ENCODE measurements at places on chromosomes 7 and 10. TPM values are rescaled to one million over a fixed set of nuclear protein-coding genes. Genes with fewer than 3 reads are reported as not detected.

DNA sequence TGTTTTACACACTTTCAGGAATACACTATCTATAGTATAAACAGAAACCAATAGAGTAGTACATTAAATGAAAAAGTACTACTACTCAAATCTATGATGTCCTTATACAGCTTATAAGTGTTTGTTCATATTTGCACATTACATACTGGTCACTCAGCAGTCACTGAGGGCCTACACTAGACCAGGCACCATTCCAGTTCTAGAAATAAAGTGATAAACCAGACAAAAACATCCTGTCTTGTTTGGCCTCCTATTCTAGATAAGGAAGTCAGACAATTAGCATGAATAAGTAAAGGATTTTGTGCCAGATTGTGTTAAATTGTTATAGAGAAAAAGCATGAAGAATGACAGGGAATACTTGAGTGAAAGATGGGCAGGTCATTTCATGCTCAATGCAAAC, 219.0 kb downstream of the CRPPA start:
- DNase-seq: no peak
- H3K36me3 ChIP-seq: no peaks in the 10 kb centered on the region
- H3K4me1 ChIP-seq: no peaks in the 10 kb centered on the region
- H3K27ac ChIP-seq: no peak overlapping the region
- no peaks in the 10 kb centered on the region for H3K27me3 ChIP-seq
- no peak overlapping the region for H3K4me3 ChIP-seq

The SGCE gene
- polyA plus RNA-seq: 2.2 TPM

- DNase-seq: no peak
- H3K4me1 ChIP-seq: peaks cover 97% of the 10 kb centered on the region
- no peaks in the 10 kb centered on the region for H3K27me3 ChIP-seq
- H3K27ac ChIP-seq: no peak overlapping the region
Measured at GRCh38 chr10:14527915-14528314, 197.2 kb upstream of the FRMD4A start.

DNA sequence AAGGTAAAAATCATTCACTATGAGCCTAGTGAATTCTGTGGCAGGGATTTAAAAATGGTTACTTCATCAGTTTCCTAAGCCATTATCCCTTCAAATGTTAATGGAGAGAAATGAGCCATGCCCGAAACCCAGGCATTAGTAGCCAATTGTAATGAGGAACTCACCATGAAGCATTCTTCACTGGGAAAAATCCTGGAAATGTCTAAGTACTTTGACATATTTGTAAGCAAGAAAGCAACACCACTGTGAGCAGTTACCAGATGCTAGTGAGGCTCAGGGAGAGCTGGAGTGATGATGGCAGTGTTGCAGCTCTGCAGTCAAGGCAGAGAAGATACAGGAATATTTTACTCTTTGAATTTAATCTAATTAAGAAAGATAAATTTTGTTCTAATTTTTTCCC, 220.0 kb upstream of the MBL2 start:
- no peaks in the 10 kb centered on the region for H3K27me3 ChIP-seq
- no peak overlapping the region for H3K27ac ChIP-seq
- no peaks in the 10 kb centered on the region for H3K4me1 ChIP-seq
- H3K36me3 ChIP-seq: no peaks in the 10 kb centered on the region
- H3K4me3 ChIP-seq: no peak overlapping the region

DNA sequence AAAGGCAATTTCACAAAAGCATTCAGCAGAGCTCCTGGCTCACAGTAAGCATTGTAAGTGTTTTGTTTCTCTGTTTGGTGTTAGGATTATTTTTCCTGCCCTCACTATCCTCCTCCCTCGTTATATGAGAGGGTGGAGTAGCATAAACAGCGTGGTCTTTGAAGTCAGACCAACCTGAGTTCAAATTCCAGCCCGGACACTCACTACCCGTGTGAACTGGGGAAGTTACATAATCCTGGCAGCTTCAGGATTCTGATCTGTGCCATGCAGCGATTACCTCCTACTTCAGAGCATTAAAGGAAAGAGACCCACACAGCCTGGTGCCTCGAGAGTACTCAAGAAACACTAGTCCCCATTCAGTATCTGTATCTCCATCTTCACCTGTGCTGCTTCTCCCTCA, 386.5 kb downstream of the INHBA start:
- no peak overlapping the region for H3K4me3 ChIP-seq
- no peak overlapping the region for H3K27ac ChIP-seq

The ASB10 gene
- polyA plus RNA-seq: not detected

DNA sequence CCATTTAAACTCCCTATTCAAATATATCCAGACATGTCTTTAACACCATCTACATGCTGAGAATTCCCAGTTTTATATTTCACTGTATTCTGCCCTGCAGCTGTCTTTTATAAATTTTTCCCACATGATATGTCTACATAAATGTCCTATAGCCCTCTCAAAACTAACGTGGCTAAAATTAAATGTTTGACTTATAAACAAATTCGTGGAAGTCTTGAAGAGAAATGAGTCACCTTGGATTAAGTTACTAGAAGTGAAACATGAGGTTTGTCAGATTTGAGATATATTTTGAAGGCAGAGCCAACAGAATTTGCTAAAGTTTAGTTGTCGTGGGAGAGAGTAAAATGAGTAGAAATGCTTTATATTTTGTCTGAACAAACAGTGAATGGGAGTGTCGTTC, 386.9 kb upstream of the CNTNAP2 start:
- H3K36me3 ChIP-seq: no peaks in the 10 kb centered on the region
- H3K4me3 ChIP-seq: no peak overlapping the region
- no peak overlapping the region for H3K27ac ChIP-seq
- no peaks in the 10 kb centered on the region for H3K4me1 ChIP-seq
- no peak for DNase-seq
- no peaks in the 10 kb centered on the region for H3K27me3 ChIP-seq

The NRAP gene
- not detected for polyA plus RNA-seq

DNA sequence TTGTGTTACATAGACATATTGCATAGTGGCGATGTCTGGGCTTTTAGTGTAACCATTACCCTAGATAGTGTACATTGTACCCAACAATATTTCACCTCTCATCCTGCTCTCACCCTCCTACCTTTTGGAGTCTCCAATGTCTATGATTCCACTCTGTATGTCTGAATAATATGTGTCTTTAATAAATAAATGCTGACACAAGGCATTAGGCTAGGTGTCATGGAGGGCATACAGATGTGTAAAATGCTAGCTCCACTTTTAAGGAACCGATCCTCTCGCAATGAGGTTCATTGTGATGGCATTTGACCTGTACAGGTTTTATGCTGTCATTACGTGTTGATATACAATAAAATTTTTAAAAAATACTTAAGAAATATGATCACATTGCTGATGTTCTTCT, 74.3 kb downstream of the NEBL start:
- no peaks in the 10 kb centered on the region for H3K4me1 ChIP-seq
- DNase-seq: no peak
- no peaks in the 10 kb centered on the region for H3K36me3 ChIP-seq
- no peak overlapping the region for H3K27ac ChIP-seq
- no peak overlapping the region for H3K4me3 ChIP-seq

DNA sequence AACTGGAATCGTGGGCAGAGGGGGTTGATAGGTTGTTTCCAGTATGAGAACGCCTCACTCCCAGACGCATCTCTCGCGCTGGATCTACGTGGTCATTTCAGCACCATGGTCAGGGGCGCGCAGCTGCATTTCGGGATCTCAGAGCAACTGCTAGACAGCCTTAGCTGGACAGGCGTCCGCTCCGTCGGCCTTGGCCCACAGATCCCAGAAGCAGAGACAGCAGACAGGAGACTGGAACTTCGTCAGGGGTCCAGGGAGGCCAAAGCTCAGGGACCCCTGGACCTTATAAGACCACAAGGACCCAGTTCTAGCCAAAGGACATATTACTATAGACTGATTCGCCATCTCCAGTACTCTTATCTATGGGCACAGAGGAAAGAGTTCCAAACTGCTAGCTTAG, 5.3 kb downstream of the NEUROG3 start:
- peaks cover 13% of the 10 kb centered on the region for H3K4me1 ChIP-seq
- H3K27me3 ChIP-seq: peaks cover 45% of the 10 kb centered on the region
- DNase-seq: no peak
- H3K27ac ChIP-seq: no peak overlapping the region
- no peaks in the 10 kb centered on the region for H3K36me3 ChIP-seq

DNA sequence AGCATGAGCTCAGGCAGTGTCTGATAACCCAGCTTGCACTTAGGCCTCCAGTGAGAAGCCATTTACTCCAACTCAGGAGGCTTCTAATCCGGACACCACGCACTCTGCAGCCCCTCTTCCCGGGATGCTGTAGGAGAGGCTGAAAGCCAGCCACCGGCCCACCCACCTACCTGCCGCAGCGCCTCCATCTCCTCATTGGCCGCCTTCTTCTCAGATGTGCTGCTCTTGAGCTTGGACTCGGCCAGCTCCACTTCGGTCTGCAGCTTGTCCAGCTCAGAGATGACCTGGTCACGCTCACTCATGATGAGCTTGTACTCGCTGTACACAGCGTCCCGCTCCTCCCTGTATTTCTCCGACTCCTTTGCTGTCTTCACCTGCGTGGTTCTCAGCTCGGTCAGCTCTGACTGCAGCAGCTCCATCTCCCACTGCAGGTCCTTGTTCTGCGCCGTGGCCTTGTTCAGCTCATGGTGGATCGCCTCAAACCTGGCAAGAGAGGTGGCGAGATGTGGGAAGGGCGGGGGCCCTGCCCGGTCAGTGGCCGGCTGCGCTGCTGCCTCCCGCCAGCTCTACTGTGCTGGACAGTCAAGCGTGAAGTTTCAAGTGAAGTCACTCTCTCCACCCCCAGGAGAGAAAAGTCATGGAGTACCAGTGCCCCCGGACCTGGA, 84.7 kb downstream of the DLG5 start:
- no peak overlapping the region for H3K4me3 ChIP-seq
- H3K36me3 ChIP-seq: no peaks in the 10 kb centered on the region
- H3K27ac ChIP-seq: no peak overlapping the region
- no peak for DNase-seq

The OR2A42 gene
- polyA plus RNA-seq: not detected

The TAS2R5 gene
- polyA plus RNA-seq: 0.33 TPM

The DGKB gene
- polyA plus RNA-seq: not detected

DNA sequence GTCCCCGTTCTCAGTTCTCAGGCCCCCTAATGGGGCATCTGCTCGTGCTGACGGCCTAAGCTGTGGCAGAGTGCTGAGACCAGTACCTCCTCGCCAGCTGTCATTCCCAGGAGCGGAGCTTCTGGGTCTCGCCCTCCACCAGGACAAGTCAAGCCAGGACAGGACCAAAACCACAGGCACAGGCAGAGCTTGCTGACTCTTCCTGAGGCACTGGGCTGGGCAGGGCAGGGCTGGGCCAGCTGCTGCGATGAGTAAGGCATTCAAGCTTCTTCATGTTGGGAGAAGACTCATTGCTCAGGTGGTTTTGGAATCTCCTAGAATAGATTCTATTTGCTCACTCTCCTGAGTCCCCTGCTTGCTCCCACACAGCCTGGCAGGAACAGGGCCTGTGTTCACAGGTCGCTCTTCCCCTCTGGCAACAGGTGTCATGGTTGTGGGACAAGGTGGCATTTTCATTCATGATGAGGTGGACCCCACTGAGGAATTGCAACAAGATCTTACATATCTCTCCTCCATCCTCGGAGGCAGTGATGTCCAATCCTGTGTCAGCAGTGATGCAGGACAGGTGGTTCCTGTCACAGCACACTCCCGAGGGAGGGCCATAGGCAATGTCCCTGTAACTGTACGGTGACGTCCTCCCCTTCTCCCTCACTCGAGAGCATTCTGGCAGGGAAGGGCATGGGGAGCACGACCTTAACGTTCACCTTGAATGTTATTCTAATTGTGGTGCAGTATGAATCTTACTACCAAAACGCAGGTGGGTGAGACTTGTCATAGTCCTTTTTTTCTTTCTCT, 17.0 kb upstream of the SH3PXD2A start:
- no peak overlapping the region for H3K27ac ChIP-seq
- H3K4me1 ChIP-seq: no peaks in the 10 kb centered on the region

The ADAM22 gene
- 1.8 TPM for polyA plus RNA-seq

The TDRD1 gene
- not detected for polyA plus RNA-seq

- no peaks in the 10 kb centered on the region for H3K27me3 ChIP-seq
- H3K36me3 ChIP-seq: no peaks in the 10 kb centered on the region
- H3K4me3 ChIP-seq: no peak overlapping the region
- no peaks in the 10 kb centered on the region for H3K4me1 ChIP-seq
- no peak for DNase-seq
- no peak overlapping the region for H3K27ac ChIP-seq
Measured at GRCh38 chr7:114548081-114548980, 133.7 kb downstream of the FOXP2 start.

The OPALIN gene
- not detected for polyA plus RNA-seq

- no peaks in the 10 kb centered on the region for H3K4me1 ChIP-seq
- H3K27ac ChIP-seq: no peak overlapping the region
- no peaks in the 10 kb centered on the region for H3K36me3 ChIP-seq
- no peak overlapping the region for H3K4me3 ChIP-seq
- no peaks in the 10 kb centered on the region for H3K27me3 ChIP-seq
Measured at GRCh38 chr10:96705134-96705533, 15.2 kb downstream of the PIK3AP1 start.

GRCh38 chr7:127718340-127718679, 66.3 kb downstream of the SND1 start:
- peaks cover 34% of the 10 kb centered on the region for H3K36me3 ChIP-seq
- H3K4me3 ChIP-seq: no peak overlapping the region
- no peak overlapping the region for H3K27ac ChIP-seq
- no peak for DNase-seq
- H3K4me1 ChIP-seq: no peaks in the 10 kb centered on the region

- peak; percentile 87 for DNase-seq
- no peaks in the 10 kb centered on the region for H3K36me3 ChIP-seq
- peak overlapping the region; percentile 64 for H3K27ac ChIP-seq
- H3K4me1 ChIP-seq: peaks cover 27% of the 10 kb centered on the region
- H3K27me3 ChIP-seq: no peaks in the 10 kb centered on the region
- peak overlapping the region; percentile 29 for H3K4me3 ChIP-seq
Measured at GRCh38 chr7:157502701-157503111, 165.9 kb downstream of the DNAJB6 start.

DNA sequence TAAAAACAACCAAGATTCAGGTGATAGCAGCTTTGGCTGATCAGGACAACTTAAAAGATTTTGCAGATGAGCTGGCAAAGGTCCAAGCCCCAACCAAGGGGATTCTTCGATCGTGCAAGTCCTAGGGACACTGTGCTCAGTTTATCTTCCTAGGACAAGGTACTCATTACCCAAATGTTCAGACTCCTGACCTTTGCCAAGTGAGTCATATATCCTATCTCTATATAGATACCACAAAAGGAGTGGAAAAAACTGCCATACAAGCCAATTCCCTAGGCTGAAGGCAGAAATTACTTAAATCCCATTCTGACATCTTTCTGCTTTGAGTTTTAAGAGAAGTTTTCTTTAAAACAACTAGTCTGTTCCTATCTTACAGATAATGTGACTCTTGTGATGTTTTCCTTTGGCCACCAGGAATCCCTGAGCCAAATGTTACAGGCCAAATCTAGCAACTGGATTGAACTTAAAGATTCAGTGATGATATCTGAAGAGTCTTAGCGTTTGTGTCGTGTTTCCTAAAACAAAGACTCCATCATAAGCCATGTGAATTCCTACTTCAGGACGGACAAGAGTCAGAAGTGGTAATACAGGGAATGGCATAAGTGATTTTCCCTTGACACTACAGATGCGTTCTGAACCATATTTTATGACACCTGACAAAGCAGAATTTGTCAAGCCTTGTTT, 142.6 kb upstream of the ASAH2 start:
- DNase-seq: no peak
- H3K27ac ChIP-seq: no peak overlapping the region
- H3K4me3 ChIP-seq: no peak overlapping the region
- H3K36me3 ChIP-seq: no peaks in the 10 kb centered on the region
- H3K27me3 ChIP-seq: no peaks in the 10 kb centered on the region
